Fibroblast of lung (primary cell): ENCODE measurements at places on chromosomes 6 and 20. TPM values are rescaled to one million over a fixed set of nuclear protein-coding genes. Genes with fewer than 3 reads are reported as not detected.

DNA sequence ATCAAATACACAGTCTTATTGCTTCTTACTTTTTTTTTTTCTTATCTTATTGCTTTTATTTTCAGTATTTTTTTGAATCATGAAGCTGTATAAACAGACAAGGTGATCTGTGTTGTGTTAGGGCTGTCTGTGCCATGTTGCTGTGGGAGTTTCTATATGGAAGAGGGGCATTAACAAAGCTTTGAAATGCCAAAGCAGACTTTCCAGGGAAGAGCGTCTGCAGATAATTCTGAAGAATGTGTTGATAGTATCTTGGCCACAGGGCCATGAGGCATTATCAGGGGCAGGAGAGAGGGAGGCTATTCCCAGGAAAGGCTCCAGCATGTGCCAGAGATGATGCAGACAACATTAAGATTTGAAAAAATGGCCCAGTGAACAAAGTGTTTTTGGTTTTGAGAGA lies 354.5 kb downstream of the UTRN start:
- no peak for DNase-seq

GRCh38 chr20:43666376-43667328 lies at the start of gene MYBL2:
TSS of gene MYBL2 (plus strand) at chr20:43667114. CDS start at chr20:43667284, 170 bp downstream.
- peak; percentile 38 for DNase-seq

GRCh38 chr20:22823119-22823518 lies 212.0 kb upstream of the SSTR4 start:
- no peak for DNase-seq

DNA sequence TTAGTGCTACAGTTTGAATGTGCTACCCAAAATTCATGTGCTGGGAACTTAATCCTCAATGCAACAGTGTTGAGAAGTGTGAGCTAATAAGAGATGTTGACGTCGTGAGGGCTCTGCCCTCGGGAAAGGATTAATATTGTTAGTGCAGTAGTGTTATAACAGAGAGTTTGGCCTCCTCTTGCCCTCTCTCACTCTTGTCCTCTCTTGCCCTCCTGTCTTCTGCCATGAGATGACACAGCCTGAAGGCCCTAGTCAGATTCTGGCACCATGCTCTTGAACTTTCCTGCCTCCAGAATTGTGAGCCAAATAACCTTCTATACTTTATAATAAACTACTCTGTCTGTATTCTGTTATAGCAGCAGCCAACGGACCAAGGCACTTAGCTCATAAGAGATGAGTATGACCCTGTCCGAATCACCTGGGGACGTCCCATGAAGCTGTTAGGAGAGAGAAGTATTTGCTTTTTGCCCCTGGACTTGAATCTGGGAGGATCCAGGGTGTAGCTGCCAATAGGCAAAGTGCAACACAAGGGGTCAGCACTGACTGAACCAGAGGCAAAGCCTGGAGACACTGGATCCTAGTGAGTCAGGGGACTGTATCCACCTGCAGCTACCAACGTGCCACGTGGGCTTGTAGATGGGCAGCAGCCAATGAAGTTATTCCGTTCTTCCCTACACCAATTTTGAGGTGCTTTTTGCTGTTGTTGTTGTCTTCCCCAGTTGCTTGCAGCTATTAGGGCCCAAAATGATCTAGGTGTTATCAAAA lies 233.7 kb downstream of the THBS2 start:
- peak; percentile 27 for DNase-seq

DNA sequence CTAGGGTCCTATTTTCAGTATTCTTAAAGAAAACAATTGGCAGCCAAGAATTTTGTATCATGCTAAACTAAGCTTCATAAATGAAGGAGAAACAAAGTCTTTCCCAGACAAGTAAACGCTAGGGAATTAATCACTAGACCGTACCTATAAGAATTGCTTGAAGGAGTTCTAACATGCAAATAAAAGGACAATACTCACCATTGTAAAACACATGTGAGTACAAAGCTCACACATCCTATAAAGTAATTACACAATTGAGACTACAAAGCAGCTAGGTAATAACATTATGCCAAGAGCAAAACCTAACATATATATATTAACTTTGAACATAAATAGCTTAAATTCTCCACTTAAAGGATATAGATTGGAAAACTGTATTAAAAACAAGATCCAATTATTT lies 147.4 kb downstream of the FAM83B start:
- DNase-seq, result no peak

DNA sequence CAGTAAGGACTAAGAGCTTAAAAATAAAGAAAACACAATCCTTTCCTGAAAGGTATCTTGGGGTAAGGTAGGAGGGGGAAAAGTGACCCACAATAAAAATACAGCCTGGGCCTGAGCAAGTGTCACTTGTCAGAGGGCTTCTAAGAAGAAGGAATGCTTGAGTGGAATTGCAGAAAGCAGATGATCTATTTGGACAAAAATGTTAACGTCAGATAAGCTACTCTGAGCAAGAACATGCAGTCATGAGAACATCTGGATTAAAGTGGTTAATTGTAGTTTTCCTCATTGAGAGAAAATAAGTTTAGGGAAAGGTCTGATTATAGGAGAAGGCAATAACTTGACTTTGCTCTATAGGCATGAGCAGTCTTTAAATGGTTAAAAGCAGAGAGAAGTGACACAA lies 581.9 kb downstream of the HTR1B start:
- DNase-seq, result no peak

The ME1 gene
- total RNA-seq, result 22.1 and 44.3 TPM in 2 replicates

The PRR18 gene
- not detected in 2 replicates for total RNA-seq

The PRSS35 gene
- total RNA-seq, result 5.1 and 6.8 TPM in 2 replicates

The BAG2 gene
- total RNA-seq, result 22.1 and 31.5 TPM in 2 replicates

The LPA gene
- total RNA-seq, result not detected in 2 replicates

The ATP9A gene
- 53.7 and 96.3 TPM in 2 replicates for total RNA-seq
